Bronchial epithelial cell (primary cell): ENCODE measurements at places on chromosomes 7 and 10. TPM values are rescaled to one million over a fixed set of nuclear protein-coding genes. Genes with fewer than 3 reads are reported as not detected.

DNA sequence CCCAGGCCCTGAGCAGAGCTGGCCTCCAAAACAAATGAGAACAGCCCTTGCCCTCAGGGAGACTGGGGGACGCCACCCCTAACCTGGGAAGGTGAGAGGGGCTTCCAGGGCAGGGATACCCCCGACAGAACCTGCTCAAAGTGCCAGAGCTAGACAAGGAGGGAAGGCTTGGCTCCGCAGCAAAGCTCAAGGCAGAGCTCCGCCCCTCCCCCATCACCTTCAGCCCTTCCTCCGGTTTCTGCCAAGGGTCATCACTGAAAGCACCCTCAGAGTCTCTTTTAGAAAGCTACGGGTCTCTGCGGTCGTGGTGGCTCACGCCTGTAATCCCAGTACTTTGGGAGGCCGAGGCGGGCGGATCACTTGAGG is 73.4 kb upstream of the CUX1 start:
- no peak for DNase-seq

DNA sequence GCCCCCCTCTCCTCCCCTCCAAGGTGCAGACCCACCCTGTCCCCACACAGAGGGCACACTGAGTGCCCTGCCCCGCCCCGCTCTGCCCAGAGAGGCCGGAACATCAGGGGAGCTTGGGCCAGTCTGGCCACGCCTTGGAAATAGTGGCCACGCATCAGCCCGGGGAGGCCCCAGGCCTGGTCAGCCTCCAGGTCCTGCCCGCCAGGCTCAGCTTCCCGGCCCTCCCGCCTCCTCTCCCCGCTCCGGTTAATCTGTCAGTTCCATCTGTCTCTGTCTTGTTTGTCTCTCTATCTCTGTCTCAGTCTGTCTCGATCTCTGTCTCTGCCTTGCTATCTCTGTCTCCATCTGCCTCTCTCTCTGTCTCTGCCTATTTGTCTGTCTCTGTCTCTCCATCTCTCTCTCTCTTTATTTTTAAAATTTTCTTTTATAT is 28.9 kb upstream of the TNRC18 start:
- no peak for DNase-seq

Gene UBTD1
- total RNA-seq: 11.1 and 12.4 TPM in 2 replicates

GRCh38 chr7:50262916-50263690 is 41.4 kb upstream of the IKZF1 start:
- DNase-seq: peak; percentile 27

DNA sequence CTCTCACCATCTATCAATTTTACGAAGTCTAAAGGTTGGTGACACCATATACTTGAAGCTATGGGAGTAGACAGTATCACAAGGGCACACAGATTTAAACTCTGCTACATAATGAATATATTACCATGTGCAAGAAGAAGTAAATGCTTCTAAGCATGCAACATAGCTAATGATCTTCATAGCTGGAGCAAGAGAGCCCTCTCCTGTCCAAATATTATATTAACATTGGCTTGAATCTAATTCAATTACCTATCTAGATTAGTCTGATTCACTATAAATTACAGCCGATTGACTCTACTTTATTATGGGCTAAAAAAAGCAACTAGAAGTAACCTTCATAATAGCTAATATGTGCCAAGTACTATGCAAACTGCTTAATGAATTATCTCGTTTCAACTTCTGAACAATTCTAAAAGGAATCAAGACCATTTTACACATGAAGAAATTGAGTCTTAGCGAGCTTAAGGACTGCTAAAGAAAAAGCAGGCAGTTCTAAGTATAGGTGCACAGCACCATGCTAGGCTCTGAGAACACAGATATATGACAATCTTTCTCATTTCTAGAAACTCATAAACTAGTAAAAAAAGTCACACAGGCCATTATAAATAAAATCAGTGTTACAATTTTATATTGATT is 21.9 kb downstream of the FRA10AC1 start:
- peak; percentile 57 for DNase-seq

DNA sequence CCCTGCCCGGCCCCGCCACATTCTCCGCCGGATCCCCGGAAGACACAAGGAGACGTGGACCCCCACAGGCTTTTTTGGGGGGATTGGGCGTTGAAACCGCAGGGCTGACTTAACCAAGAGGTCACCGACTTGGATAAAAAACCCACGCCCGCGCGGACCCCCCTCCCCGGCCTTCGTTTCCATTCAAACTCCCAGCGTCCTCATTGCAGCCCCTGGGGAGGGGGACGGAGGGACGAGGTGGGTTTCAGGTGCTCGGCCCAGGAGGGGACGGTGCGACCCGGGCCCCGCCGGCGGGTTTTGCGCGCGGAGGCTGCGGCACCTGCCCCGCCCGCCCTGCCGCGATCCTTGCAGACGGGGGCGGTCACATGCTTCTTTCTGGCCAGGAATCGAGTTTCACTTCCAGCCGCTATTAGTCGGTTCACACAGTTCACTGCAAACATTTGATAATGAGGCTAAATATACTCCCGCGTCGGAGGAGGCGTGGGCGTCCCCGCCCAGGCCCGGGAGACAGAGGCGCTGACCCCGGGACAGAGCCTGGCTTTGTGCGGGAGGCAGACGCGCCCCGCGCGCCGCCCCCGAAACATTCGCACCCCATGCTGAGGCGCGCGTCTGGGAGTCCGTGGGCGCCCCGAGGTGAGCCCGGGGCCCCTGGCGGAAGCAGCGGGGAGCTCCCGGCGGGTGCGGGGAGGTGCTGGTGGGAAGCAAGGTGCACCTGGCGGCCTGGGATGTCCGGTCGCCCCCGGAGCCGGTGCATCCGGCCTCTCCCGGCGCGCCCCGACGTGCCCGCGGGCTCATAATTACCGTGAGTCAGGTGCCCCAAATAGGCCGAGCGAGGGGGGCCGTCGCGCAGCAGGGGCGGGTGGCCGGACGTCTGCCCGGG is 2.7 kb upstream of the PDGFA start:
- peak; percentile 48 for DNase-seq

DNA sequence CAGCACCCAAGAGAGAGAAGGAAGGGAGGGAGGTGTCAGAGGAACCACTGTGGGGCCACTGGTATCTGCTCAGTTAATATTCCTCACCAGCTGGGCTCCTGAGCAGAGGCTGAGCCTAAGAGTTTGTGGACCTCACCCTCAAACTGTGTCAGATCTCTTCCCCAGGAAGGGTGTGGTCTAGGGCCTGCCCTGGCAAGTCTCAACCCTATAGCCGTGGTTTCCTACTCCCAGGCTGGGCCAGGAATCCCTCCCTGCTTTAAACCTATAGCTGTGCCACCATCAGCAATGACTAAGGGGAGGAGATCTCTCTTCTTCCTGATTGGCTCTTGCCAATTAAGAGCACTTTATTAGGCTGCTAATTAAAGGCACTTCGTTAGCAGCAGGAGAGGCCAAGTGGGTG is 29.9 kb downstream of the POLL start:
- peak; percentile 93 for DNase-seq

Gene ERVW-1
- total RNA-seq: not detected in 2 replicates

- DNase-seq: no peak
Measured at GRCh38 chr7:156693627-156694026, 53.1 kb downstream of the RNF32 start.

Gene C10orf62
- total RNA-seq: under 0.01 TPM in 1 of 2 replicates, not detected in the other

- DNase-seq: no peak
Measured at GRCh38 chr7:29588212-29588611, 24.6 kb downstream of the PRR15 start.

- DNase-seq: peak; percentile 48
Measured at GRCh38 chr7:152711444-152711944, 35.6 kb upstream of the XRCC2 start.

Gene HELLS
- 2.8 and 5.3 TPM in 2 replicates for total RNA-seq

DNA sequence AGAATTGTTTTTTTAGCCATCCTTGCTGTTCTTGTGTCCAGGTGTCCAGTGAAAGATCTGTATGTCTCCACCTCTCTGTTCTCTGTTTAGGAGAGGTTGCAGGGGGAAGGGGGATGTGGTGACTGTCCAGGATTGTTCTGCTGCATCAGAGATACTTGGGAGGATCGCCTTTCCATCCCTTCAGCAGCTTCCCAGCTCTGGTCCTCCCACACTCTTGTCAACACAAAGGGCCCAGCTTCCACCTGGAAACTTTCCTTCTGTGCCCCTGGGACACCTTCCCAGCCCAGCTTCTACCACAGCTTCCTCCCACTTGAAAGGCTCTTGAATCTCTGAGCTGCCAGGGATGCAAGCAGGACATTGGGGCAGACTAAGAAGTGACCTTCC is 82.0 kb upstream of the SLF2 start:
- DNase-seq: no peak
